Stimulated activated CD4-positive, alpha-beta T cell treated with anti-CD3 and anti-CD28 coated beads, Interleukin-2, amount 100 ng/mL, for 48 hours (primary cell): ENCODE measurements at places on chromosomes 4 and X.

DNA sequence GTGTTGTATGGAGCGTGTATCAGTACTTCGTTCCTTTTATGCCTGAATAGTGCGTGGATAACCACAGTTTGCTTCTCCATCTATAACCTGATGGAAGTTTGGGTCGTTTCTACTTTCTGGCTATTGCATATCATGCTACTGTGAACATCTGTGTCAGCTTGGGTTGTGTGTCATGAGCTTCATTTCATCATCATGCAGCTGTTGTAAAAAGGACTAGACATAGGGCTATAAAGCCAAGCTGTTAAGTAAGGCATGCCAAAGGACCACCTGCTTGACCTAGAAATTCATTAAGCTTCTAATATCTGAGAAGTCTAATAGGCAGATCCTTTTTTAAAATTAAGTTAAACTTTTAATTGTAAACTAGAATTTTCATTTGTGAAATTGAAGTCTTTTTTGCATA, 18.4 kb downstream of the SMS start:
- DNase-seq, result no peak

DNA sequence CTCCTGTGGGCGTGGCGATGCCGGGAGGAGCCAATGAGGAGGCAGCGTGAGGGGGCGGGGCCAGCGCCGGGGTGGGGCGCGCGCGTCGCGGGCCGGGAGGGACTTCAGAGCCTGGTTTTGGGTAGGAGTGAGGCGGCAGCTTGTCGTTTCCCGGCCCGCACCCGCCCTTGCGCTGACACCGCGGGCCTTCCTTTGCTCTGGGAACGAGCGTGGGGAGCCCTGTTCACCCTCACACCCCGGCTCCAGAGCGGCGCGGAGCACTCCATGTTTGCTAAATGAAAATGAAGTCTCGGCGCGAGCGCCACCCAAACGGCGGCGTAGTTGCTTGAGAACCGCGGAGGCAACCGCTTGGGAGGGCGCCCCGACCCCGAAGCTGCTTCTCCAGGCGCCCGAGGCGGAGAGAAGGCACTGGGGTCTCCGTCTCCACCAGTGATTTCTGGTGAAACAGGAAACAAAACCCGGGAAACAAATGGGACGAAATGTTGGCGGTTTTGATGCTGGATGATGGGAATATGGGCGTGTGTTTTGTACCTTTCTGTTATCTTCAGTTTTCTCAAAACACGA, 497 bp upstream of the GRPEL1 start:
- no peak for DNase-seq

DNA sequence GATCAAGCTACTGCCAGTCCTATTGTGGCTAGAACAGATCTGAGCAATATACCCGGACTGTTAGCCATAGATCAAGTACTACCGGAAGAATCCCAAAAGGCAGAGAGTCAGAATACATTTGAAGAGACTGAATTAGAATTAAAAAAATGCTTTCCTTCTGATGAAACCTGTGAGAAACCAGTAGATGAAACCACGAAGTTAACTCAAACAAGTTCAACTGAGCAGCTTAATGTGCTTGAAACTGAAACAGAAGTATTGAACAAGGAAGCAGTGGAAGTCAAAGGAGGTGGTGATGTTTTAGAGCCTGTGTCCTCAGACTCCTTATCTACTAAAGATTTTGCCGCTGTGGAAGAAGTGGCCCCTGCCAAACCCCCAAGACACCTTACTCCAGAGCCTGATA, 46.8 kb downstream of the WDR44 start:
- no peak for DNase-seq

GRCh38 chr4:1112174-1112820, 1.1 kb downstream of the RNF212 start:
- DNase-seq, result no peak

GRCh38 chr4:48495941-48496340, 5.9 kb downstream of the ZAR1 start:
- no peak for DNase-seq

- no peak for DNase-seq
Observed at GRCh38 chrX:133323431-133323830, 91.9 kb downstream of the GPC4 start.

DNA sequence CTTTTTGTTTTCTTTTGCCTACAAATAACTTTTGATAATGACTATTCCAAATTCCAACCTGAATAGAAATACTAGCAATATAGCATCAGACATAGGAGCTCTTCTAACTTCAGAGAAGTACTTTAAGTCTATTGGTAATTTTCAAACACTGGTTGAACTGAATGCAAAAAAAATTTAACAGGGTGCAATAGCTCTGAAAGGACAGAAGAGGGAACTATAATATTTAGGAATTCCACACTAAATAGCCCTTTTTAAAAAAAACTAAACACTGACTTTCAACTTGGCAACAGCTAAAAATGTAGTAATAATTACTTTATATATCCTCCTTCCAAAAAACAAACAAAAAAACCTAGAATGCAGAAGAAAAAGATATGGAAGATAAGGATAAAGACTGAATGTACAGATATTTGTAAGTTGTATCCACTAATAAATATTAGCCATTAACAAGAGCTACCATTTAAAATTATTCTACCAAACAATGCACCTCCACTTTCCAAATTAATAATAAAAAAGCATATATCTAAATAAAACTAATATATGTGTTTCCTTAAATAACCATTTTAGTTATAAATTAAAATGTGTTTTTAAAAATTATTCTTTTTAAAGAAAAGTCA, 81.4 kb downstream of the FBXW7 start:
- no peak for DNase-seq

GRCh38 chrX:40143987-40144386, 46.2 kb upstream of the BCOR start:
- no peak for DNase-seq

DNA sequence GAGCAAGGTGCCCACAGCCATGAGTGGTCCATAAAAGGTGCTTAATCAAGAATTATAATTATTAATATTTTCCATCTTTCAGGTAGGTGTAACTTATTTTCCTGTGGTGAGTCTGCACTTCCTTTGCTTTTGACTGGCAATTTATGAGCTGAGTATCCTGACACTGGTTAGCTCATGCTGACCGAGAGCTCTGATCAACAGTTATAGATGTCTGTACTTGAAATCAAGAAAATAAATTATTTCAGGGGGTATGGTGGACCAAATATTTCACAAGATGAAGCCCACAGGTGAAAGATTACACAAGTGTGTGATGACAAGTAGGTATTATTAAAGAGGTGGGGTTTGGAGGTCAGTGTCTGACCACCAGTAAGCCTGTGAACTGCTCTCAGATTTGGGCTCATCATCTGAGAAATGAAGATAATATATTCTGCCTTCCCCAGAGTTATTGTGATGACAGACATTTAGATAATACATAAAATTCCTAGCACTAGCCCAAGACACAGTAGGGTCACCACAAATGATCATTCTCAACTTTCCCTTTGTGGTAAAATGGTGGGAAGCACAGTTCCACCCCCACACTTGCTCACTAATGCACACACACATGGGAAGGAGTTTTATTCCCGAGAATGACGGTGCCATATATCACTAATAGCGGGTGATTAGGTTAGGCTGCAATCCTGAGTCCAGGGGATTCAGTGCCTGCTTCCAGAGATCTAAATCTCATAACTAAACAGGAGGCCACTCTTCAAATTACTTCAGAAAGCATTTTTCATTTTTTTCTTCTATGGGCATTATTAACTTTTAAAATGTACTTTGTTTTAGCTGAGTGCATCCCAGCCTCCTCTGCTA, 34.0 kb upstream of the PACRGL start:
- no peak for DNase-seq
